ENCODE measurements at places on chromosomes 2 and 18.

GRCh38 chr2:54054271-54054670, 61.1 kb upstream of the ACYP2 start:
- no peak for DNase-seq

GRCh38 chr2:108787216-108787541, 608 bp downstream of the CCDC138 start:
- DNase-seq: no peak

DNA sequence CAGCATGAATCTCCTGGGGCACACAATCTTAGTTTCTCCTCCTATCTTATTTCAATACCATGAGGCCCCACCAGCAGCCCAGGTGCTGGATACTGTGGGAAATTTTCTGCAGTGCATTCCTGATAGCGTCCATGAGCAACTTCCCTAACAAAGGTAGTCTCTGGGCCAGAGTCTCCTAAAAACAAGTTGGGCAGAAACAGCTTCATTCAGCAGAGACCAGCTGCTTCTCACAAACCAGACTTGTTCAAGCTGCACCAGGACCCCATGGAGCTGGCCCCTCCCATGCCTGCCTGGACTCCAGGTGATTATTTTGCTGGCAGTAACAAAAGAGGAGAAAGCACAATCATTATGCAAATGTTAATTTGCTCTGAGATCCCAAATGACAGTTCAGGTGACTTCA, 31.4 kb downstream of the MYO5B start:
- no peak for DNase-seq

GRCh38 chr2:224163566-224164307, 124.7 kb upstream of the SERPINE2 start:
- no peak for DNase-seq
